B cell (primary cell): ENCODE measurements at places on chromosomes 16 and 17. TPM values are rescaled to one million over a fixed set of nuclear protein-coding genes. Genes with fewer than 3 reads are reported as not detected.

Gene TBC1D16
- polyA plus RNA-seq: 0.82 and 1.2 TPM in 2 replicates

Gene CD7
- 1.3 and 3.2 TPM in 2 replicates for polyA plus RNA-seq

Gene BCAR1
- not detected in 2 replicates for polyA plus RNA-seq

Gene PYDC1
- polyA plus RNA-seq: not detected in 2 replicates

Gene TNFSF13
- polyA plus RNA-seq: 18.1 and 20.2 TPM in 2 replicates

Gene SDF2
- 32.6 and 38.5 TPM in 2 replicates for polyA plus RNA-seq

Gene PLEKHH3
- polyA plus RNA-seq: 0.67 and 1.4 TPM in 2 replicates

DNA sequence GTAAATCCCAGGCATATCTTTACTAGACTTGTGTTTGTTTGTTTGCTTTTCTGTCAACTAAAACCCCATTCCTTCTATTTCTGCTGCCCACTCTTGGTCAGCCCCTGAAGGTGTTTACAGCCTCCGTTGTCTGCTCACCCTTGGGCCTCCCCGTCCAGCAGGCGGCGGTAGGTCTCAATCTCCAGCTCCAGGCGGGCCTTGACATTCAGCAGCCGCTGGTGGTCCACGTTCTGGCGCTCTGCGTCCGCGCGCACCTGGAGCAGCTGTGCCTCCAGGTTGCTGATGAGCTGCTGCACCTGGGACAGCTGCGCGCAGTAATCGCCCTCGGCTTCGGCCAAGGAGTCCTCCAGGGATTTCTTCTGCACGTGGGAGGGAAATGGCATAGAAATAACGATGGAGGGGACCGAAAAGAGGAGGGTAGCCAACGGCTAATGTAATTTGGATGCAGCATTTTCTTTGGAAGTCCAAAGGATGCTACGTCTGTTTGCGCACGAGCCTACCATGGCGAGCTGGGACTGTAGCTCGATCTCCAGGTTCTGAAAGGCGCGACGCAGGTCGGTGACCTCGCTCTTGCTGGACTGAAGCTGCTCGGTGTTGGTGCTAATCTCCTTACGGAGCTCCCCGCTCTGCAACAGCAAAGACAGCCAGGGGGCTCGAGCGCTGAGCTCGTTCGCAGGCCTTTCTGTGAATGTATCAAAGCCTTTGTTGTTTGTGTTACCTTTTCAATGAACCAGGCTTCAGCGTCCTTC, 3.9 kb downstream of the KRT12 start:
- DNase-seq: peak; percentile 7

- no peak for DNase-seq
Measured at GRCh38 chr16:21001262-21001661, 100.7 kb downstream of the LYRM1 start.

GRCh38 chr17:43467981-43468581, 15.7 kb upstream of the DHX8 start:
- no peak for DNase-seq

DNA sequence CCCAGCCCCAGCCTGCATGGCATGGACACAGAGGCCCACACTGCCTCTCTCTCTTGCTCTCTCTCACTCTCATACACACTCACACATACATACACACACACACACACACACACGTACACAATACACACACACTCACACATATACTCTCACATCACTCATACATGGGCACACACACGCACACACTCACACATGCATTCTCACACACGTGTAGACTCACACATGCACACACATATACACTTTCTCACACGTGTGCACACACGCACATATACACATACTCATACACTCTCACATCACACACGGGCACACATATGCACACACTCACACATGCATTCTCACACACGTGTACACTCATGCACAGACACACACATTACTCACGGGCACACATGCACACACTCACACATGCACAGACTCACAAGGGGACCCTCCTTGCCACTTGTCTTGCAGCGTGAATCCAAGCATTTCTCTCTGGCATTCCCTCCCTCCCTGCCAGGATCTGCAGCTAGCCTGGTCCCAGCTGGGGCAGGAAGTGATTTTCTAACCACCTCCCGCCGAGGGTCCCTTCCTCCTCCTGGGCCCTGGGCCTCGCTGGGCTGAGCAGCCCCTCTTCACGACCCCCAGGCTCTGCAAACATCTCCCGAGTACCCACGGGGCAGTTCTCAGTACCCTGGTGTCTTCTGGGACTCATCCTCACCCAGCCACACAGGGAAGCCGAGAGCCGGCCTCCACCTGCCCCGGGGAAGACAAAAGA, 37.5 kb downstream of the IL21R start:
- no peak for DNase-seq

- peak; percentile 21 for DNase-seq
Measured at GRCh38 chr17:77690271-77691161, 268.0 kb upstream of the TNRC6C start.

GRCh38 chr17:40456396-40456951, 13.2 kb downstream of the IGFBP4 start:
- no peak for DNase-seq

- DNase-seq: no peak
Measured at GRCh38 chr16:28219282-28219681, 7.5 kb upstream of the XPO6 start.

DNA sequence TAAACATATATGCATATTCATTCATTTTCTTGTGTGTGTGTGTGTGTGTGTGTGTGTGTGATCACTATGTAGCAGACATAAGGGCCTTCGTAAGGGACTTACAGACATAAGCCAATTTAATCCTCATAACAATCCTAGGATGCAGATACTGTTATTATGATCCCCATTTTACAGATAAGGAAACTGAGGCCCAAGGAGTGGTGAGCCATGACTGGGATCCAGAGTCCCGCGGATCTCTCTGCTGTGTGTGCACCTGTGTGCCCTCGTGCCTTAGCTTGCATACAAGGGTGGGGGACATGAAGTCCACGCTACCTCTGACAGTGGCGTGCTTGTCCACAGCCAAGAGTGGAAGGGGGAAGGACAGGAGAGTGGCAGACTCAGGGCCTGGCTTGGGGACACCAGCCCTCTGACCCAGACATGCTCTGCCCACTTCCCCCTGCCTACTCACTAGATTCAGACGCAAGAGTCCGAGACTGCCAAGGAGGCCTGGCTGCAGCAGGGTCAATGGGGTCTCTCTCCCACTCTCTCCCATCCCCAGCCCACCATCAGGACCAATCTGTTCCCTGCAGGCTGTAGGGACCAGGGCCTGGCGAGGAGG, 9.8 kb upstream of the SMTNL2 start:
- DNase-seq: no peak

DNA sequence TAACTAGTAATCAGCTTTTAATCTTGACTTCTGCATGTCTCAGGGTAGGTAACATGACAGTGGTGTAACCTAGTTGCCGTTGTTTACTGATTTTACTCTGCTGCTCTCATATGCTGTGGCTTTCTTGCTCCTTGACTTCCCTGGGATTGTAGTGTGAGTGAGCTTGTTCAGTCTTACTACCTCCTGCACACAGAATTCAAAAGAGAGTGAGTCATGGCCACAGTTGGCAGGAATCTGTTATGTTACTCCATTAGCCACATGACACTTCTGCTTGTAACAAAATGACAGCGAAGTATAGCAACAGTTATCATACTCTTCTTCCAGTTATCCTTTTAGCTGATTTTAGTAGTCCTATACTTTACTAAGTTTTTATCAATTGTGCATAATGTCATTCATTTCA, 18.8 kb downstream of the TNRC6A start:
- DNase-seq: no peak

DNA sequence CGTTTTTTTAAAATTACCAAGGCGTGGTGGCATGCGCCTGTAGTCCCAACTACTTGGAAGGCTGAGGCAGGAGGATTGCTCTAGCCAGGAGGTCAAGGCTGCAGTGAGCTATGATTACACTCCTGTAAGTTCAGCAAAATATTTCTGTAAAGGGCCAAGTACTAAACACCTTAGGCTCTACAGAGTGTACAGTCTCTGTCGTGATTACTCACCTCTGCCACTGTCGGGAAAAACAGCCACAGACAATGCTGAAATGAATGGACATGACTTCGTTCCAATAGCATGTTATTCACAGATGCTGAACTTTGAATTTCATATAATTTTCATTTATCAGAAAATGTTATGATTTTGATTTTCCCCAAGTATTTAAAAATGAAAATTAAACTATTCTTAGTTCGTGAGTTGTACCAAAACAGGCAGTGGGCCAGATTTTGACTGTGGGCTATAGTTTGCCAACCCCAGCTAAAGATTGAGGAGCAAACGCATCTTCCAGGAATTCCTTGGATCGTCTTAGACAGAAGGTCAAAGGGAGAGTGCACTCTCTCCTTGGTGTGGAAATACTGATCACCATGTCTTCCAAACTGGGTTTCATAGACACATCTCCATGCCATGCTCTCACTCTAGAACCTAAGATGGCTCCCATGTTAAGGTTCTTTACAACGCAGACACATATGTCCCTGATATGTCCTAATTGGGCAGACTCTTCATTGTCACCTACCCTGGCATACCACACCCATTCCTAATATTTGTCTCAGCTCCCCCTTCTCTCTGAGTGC, 89.5 kb downstream of the MARF1 start:
- no peak for DNase-seq

DNA sequence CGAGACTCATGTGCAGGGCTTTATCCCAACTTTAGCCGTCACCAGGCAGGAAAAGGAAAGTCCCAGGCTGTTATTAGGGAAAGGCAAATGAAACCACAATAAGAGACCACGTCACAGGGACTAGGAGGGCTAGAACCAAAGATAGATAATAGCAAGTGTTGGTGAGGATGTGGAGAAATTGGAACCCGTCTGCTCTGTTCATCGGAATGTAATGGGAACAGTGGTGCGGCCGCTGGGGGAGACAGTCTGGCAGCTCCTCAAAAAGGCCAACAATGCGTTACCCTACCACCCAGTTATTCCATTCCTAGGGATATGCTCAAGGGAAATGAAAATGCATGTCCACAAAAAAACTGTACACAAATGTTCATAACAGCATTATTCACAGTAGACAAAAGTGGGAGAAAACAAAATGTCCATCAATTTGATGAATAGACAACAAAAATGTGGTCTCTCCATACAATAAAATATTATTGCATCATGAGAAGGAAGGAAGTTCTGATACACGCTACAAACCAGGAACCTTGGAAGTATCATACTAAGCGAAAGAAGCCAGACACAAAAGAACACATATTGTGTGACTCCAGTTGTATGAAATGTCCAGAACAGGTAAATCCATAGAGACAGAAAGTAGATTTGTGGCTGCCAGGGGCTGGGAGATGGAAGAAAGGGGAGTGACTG, 19.5 kb upstream of the USP10 start:
- no peak for DNase-seq

DNA sequence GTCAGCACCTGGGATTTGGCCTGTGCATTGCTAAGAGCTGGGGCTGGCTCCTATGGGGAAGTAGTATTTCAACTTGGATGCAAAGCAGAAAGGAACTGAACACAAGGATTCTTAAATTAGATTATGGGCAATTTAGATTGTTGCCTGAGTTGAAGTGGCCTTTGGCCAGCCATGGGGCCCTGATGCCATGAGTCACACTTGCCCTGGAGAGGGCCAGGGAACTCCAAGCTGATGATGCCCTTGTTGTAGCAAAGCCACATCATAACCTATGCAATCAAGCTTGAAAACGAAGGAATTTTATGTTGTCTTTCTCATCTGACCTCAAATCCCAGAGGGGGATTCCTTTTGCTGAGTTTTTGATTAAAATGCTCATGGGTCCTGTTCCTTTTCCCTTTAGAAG, 3.9 kb upstream of the SPATA32 start:
- DNase-seq: no peak

DNA sequence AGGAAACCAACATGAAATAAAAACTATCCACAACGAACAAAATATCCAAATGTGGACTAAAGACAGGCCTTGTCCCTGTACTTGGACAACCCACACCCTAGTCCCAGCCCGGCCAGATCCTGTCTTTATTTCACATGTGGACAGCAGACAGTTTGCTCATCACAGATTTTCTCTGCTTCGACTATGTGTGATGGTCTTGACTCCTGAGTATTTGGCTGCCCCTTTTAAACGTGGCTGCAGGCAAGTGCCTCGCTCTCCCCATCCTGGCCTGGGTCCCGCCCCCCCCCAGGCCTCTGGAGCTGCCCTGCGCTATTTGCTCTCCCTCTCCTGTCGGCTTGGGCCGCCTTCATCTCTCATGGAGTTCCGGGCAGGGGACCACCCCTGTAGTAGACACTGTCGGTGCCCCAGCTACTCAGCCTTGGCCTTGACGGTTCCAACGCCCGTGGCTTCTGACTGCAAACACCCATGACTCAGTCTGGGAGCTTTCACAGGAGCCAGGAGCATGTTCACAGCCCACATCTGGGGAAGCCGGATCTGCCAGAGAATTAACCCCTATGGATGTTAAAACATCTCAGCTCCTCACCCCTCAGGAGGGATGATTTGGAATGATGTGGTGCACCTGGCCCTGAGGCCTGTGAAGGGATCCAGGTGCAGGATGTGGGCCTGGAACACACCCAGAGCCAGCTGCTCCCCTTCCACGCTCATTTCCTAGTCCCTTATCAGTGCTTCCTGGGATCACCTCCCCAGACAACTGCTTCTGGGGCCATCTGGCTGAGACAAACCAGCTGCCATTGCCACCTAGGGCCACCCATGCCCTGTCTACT, 229.7 kb upstream of the RPL38 start:
- DNase-seq: no peak

DNA sequence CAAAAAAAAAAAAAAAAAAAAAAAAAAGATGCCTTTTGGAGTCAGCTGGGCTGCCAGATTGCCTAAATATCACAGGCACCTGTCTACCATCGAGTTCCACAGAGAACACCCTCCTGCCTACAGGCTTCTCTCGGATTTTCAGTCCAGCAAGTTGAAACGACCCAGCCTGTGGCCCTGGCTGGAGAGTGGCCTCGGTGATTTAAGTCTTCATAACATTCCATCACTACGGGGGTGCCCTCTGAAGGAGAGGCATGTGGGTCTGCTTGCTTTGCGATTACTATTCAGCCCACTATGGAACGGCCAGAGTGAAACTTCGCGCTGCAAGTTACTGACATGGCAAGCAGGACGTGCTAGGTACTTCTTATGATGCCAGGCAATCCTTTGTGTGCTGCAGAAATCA, 42.8 kb downstream of the MARCHF10 start:
- DNase-seq: no peak

GRCh38 chr17:9684955-9685621, 39.8 kb downstream of the USP43 start:
- no peak for DNase-seq

DNA sequence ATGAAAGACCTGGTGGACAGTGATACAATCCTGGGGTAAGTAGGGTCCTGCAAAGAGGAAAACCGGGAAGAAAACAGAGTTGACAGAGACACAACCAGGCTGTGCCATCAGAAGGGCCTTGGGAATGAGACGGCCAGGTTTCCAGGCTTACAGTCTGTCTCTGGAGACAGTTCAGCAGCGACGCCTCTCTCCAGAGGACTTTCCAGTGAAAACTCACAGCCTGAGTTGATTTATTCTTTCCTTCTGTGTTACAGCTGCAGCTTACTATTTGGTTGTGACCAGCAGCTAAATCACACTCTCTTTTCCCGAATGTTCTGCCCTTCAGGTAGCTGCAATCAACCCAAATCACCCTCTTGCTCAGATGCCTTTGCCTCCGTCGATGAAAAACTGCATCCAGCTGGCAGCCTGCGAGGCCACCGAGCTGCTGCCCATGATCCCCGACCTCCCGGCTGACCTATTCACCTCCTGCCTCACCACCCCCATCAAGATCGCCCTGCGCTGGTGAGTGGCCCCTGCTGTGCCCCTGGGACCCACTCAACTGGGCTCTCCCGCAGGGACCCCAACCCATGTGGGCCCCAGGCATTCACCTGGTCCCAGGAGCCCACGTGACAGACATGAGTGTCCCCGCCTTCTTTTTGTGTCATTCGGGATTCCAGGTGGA, 209.2 kb downstream of the RPTOR start:
- no peak for DNase-seq

GRCh38 chr17:34761646-34762045, 182.3 kb downstream of the TMEM132E start:
- no peak for DNase-seq
